ENCODE measurements at places on chromosomes 2 and 18.

DNA sequence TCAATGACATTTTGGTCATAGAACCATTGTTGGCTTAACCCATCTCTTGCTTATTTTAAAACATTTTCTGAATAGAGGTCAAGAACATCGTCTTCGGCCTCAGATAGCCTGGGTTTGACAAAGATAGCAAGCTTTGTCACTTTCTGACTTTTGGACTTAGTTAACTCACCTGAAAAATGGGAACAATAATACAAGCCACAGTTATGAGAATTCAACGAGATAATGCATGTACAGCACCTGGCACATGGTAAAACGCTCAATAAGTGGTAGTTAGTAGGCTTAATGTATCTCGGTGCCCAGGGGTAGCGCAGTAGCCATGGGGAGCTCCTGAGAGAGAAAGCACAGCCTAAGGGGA lies 446 bp upstream of the COPS7B start:
- DNase-seq, result no peak

DNA sequence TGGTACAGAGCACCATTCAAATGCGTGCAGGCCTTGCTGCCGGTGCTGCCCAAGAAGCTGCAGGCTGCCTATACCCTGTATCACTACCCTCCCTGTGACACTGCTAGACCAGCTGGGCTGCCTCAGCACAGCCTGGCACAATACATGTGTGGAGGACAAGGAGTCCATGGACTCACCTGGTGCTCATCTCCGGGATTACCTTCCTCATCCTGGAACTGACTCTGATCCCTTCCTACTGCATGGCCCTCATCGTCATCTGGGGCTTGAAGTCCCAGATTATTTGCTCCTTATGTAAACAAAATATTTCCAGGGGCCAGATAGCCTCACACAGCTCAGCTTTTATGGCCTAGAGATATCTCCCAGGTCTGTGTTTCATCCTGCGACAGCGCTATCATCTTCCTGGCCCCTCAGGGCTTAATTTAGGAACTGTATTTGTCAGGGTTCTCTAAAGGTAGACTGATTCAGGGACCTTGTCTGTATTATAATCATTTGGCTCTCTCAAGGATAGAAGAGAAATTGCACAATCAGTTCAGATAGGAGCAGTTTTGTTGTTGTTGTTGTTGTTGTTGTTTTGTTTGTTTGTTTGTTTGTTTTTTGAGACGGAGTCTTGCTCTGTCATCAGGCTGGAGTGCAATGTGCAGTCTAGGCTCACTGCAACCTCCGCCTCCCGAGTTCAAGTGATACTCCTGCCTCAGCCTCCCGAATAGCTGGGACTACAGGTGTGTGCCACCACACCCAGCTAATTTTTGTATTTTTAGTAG lies 42.9 kb downstream of the WDR75 start:
- DNase-seq, result no peak

DNA sequence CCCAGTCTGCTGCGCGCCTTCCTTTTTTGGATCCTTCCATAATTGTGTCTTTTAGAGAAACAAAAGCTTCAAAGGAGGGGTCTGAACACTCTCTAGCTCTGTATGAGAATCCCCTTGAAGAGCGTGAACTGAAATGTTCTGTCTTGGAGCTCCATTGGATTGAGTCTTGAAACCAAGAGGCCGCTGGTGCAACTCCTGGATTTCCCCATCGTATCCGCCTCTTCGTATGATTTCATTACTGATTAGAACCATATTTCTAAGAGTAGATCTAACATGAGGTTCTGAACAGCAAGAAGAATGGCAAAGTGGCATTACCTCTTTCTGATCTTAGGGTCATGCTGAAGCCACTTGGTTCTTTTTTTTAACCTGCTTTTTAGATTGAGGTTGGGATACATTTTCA lies 31.4 kb upstream of the NRP2 start:
- DNase-seq, result no peak

DNA sequence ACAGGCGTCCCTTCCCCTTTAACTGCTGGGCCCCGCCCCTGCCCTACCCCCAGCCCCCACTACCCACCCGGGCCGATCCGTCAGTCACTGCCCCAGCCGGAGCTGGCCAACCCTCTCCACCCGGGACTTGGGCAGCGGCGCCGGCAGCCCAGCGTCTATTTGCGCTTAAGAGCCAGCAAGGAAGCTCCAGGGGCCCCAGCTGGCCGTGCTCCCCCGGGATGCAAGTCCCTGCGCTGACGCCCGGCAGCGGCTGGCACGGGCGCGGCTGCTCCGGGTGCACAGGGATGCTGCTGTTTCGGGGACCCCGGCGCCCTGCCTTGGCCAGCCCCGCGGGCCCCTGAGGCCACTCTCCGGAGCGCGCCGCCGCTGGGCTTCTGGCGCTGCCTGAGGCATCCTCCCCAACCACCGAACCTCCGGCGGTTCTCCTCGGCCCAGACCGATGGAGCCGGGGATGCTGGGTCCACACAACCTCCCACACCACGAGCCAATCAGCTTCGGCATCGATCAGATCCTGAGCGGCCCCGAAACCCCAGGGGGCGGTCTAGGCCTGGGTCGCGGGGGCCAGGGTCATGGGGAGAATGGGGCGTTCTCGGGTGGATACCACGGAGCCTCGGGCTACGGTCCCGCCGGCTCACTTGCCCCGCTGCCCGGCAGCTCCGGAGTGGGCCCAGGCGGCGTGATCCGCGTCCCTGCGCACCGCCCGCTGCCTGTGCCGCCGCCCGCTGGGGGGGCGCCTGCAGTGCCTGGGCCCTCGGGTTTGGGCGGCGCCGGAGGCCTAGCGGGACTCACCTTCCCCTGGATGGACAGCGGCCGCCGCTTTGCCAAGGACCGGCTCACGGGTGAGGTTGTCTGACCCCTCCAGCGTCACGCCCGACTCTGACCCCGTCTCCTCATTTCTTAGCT lies at the start of gene TLX2:
Gene TLX2, plus strand, starts transcription at position 83 of the 903 bp plus-strand sequence. Its CDS starts 357 bp downstream, at position 440.
- no peak for DNase-seq

- DNase-seq, result no peak
Measured at GRCh38 chr2:64966839-64967238, 22.4 kb upstream of the SLC1A4 start.

GRCh38 chr2:85998071-85998991 lies 107.4 kb downstream of the POLR1A start:
- peak; percentile 33 for DNase-seq

GRCh38 chr18:24987303-24988252 lies 364.4 kb downstream of the ZNF521 start:
- no peak for DNase-seq

DNA sequence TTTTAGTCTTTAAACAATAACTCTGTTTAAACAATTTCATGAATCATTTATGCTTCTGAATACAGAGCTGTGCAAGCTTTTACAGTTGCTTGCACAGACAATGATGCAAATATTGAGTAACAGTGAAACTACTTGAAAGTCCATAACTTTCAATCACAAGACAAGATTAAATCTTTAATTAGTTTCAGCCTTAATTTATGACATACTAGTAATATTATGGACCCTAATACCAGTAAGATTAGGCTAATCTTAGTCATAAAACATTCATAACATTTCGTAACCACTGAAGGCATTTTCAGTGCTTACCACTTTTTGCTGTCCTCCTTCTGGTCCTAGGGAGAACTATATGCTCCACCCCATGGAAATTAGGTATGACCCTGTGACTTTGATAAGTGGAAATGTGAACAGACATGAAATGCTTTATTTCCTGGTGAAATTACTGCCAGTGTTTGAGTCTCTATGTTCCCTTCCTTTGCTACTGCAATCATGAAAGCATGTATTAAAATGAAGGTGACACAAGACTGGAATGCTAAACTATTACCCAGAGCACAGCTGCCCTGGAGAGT lies 1.8 kb upstream of the COBLL1 start:
- no peak for DNase-seq

- no peak for DNase-seq
Measured at GRCh38 chr2:43051338-43051737, 175.1 kb downstream of the ZFP36L2 start.

GRCh38 chr2:203673933-203674332 lies 32.5 kb upstream of the CD28 start:
- no peak for DNase-seq

DNA sequence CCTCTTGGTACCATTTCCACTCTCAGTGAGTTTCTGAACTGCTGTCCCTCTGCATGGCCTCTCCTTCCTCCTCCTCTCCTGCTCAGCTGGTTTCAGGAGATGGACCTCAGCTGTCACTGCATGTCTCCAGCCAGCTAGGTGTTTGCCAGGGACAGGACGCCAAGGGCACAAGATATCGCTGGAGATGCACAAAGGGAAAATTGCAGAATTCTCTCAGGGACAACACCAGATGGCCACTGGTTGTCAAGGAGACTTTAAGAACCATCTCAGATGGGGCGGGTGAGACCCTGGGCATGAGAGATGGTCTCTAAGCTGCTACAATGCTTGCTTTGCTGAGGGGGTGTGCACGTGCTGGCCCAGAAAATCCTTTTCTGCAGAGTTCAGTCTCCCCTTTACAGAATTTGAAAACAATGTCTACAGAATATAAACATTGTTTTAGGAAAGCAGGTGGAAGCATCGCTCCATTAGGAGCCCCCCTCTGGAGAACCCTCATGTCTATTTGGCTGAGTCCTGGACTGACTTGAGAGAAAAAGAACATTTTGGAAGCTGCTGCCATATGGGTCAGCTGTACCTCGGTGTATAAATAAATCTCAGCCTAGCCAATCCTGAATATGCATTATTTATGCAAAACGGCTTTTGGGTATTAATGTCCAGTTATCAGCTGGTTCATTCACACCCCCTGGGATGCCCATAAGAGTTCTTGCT lies 57.8 kb upstream of the SPP2 start:
- DNase-seq, result no peak

- DNase-seq, result no peak
Measured at GRCh38 chr2:111191877-111192276, 71.2 kb downstream of the BCL2L11 start.

- no peak for DNase-seq
Measured at GRCh38 chr18:58190842-58191530, 147.0 kb downstream of the NEDD4L start.

DNA sequence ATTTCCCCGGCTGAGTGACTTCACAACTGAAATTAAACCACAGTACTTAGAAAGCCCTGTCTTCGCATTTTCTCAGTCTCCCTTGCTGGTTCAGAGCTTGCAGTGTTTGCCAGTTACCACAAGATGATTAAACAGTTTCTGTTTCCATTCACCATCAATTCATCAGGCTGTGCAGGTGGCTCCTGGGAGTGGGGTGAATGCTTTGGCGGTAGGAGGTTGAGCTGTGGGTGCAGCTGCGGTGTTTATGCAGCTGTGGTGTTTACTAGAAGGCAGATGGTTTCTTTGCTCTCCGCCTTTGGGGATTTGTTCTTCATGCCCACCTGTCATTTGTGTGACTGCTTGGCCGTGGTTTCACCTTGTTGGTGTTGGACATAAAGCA lies 16.1 kb downstream of the ACOXL start:
- no peak for DNase-seq

DNA sequence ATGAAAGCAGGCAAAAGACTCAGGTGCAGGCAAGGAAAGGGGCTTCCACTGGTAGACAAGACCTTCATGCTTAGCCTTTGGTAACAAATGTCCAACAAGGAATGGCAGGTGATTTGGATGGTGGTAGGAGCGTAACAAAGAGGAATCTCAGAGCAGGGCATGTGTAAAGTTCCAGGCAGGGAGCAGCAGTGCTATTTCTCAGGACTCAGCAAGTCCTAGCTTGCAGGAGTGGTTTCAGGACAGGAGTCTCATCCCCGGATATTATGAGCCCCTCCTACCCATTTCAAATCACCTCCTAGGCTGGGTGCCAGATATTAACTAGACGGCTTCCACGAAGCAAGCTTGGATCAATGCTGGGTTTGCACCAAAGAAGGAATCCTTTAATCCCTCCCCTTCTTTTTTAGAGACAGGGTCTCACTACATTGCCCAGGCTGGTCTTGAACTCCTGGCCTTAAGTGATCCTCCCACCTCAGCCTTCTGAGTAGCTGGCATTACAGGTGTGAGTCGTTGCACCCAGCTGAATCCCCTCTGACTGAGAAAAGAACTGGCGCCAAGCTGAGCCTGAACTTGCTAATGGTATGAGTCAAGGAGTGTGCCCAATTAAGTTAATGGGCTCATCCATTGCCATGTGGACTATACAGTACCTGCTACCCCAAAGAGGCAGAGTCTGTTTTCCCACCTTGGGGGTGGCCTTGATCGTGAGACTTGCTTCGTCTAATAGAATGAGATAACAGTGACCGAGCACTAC lies 190.3 kb downstream of the ARL4C start:
- DNase-seq, result no peak

DNA sequence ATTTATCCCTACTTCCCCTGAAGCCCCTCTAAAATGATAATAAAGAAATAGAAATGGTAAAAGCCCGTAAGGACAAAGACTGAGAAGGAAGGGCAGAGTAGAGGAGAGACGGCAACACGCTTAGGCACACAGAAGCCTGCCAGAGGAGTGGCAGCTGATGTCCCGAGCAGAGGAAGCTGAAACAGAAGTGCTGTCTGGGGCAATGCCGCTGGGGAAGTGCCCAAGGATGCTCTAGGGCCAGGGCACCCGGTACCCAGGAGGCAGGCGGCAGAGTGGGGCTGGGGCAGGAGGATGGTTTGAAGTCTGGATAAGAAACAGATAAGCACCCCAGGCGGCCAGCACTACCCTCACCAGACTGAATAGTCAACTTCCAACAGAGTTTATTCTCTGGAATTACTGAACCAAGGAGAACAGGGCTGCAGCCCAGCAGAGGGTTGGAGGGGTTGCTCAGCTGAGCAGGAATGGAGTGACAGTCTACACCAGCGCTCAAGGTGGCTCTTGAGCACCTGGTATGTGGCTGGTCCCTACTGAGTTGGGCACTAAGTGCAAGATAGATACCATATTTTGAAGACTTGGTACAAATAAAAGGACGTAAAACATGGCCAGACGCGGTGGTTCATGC lies 22.4 kb downstream of the TMEM37 start:
- DNase-seq, result no peak

DNA sequence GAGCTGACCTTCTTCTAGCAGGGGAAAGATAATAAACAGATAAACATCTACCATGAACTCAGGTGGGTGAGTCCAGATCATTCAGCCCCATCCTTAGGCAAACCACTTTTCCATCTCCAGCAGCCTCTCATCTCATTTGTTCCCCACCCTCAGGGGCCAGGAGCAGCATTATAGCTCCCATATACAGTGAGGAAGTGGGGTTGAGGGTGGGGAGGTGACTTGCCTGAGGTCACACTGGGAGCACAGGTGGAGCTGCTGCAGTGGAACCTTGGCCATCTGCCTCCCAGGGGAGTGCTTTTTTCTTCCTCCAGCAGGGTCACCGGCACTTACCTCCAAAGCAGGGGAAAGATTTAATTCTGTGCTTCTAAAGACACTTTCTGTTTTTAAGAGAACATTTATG lies 212.5 kb upstream of the SMAD2 start:
- DNase-seq, result no peak

DNA sequence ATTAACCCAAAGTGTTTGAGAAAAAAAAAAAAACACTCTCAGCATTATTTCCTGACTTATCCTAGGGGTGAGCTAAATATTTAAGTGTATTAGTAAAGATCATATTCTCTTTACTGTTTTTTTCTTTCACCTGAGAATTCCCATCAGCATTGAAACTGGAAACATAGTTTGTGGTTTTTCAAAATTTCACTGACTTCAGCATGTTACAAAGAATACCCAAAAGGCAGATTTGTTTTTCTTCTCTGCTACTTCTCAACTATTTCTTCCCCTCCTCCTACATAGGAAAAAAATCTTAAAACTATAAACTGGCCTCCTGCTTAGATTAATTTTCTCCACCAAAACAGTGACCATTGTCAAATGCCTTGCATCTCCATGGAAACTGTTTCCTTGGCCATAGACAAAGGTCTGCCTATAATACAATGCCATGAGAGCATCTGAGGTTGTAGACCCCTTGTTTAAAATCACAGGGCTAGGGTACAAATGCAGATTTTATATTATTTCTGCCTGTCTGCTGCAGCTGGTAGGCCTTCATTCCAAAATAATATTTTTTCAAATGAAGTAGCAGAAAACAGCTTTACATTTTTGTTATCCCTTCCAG lies 179.7 kb upstream of the GALNT5 start:
- DNase-seq, result no peak

- peak; percentile 92 for DNase-seq
Measured at GRCh38 chr2:241965931-241966412, 96.4 kb downstream of the RTP5 start.
